ENCODE measurements at places on chromosomes 3 and 15. TPM values are rescaled to one million over a fixed set of nuclear protein-coding genes. Genes with fewer than 3 reads are reported as not detected.

DNA sequence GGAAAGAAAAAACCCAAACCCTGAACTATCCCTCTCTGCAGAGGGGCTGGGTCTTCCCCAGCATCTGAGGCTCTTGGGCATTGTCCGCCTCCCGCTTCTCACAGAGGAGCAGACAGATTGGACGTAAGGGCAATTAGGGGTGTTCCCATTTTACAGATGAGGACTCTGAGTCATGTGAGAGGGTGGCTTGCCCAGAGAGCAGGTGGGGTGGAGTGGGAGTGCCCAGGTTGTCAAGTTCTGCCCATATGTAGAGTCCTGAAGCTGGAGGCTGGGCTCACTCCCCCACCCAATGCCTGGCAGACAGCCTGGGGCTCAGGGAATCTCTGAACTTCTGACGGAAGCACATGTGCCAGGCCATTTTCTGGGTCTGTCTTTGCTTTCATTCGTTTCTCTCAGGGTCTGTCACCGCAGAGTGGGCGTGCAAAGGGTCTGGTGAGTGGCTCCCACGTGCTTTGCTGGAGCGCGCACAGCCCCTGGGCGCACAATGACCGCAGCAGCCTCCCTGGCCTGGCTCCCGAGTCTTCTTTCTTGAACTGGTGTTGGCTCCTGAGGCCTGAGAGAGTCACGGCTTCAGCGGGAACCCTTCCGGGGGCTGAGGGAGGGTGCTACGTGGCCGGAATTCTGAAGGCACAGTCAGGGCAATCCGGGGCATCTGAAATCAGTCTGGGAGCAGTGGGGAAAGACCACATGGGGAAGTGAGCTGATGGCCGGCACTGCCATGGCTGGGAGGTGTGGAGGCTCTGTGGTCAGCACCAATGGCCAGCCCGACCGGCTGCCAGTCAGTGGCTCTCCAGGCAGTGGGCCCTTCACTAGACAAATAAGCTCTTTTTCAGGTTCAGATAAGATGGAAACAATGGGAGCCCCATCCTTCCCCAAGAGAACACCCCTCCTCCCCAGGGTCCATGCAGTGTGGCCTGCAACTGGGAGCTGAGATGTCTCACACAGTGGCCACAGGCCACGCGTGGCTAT lies 1.1 kb upstream of the TRPM1 start:
- no peak for DNase-seq

DNA sequence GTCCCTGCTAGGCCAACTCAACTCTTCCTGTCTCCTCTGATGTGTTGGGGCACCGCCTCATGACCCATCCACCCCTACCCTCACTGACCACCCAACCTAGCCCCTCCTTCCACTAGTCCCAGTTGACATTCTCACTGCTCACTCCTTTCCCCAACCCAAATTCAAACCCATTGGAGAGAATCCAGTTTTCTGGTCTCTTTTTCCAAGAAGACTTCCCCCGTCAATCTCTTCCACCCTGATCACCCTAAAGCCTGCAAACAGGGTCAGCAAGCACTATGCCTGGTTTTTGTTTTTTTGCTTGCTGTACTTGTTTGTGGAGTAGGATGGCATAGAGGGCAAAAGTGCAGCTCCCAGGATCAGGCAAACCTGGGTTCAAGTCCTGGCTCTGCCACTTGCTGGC lies 176.6 kb upstream of the PPP2R3A start:
- no peak for DNase-seq

GRCh38 chr3:15982667-15983196 lies 185.0 kb upstream of the ANKRD28 start:
- no peak for DNase-seq

GRCh38 chr15:87610366-87610765 lies 646.2 kb downstream of the NTRK3 start:
- no peak for DNase-seq

- DNase-seq = no peak
Observed at GRCh38 chr15:82568986-82569385, 28.7 kb upstream of the RPS17 start.

DNA sequence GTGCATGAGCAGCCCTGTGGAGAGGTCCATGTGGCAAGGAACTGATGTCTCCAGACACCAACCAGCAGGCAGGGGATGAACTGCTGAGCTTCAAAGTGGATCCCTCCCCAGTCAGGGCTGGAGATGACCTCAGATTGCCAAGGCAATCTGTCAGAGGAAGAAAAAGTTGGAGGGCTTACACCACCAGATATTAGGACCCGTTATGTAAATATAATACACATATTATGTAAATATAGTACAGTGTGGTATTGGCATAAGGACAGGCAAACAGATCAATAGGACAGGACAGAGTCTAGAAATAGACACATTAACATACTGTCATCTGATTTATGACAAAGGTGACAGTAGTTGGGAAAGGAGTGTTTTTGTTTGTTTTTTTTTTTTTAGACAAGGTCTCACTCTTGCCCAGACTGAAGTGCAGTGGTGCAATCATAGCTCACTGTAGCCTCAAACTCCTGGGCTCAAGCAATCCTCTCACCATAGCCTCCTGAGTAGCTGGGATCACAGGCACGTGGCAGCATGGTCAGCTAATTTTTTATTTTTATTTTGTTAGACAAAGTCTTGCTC lies 18.0 kb upstream of the RAB7A start:
- no peak for DNase-seq

- no peak for DNase-seq
Observed at GRCh38 chr15:53872410-53872809, 105.8 kb upstream of the UNC13C start.

GRCh38 chr15:31471731-31472430 lies 145.2 kb downstream of the KLF13 start:
- DNase-seq = no peak

GRCh38 chr3:127392156-127392490 lies 104.3 kb upstream of the PRR20G start:
- no peak for DNase-seq

DNA sequence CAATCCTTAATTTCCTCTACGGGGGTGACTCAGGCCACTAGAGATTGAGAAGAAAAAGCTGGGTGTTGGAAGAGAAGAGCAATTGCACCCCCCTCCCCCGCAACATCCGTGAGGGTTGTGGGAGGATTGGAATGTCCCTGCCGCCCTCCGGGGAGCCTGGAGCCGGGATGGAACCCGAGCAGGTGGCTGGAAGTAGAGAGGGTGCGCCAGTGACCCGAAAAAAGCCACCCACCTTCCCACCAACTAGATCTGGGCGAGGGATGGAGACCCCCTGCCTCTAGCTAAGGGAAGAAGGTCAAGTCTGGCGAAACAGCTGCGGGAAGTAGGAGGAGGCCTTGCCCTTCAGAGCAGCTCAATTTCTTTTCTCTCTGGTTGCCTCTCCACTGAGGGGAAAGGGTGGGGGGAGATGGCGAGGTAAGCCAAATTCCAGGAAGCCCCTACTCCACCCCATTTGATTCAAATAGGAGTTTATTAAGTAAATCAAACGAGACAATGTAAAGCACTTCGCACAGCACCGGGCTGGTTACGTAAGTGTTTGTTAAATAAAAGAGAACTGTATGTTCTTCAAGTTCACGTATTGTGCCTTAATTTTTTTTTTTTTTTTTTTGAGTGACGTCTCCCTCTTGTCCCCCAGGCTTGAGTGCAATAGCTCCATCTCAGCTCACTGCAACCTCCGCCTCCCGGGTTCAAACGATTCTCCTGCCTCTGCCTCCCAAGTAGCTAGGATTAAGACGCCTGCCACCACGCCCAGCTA lies 1.1 kb upstream of the WWTR1 start:
- DNase-seq = no peak

GRCh38 chr3:61559136-61559731 lies 2.1 kb upstream of the PTPRG start:
- DNase-seq = no peak

GRCh38 chr3:34238407-34238806 lies 440.0 kb downstream of the PDCD6IP start:
- no peak for DNase-seq

DNA sequence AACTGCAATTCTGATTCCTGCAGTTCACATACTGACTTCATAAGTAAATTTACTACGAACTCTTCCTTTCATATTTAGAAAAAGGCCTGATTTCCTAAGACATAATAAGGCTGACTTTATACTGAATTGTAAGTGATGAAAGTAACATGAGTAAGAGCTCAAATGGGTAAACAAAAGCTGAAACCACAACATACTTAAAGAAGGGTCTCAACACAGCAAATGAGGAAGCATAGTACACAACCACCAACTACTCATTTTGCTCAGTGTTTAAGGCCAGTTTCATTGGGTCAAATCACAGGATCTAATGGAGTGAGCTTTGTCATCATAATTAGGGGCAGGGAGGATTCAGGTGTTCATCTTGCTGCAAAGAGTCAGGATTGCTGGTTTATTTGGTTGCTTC lies 81.4 kb downstream of the SETD2 start:
- no peak for DNase-seq

GRCh38 chr3:138011722-138012121 lies 1.8 kb downstream of the CLDN18 start:
- no peak for DNase-seq

GRCh38 chr3:171775943-171776342 lies 34.3 kb downstream of the PLD1 start:
- DNase-seq = no peak

- no peak for DNase-seq
Observed at GRCh38 chr15:28913171-28913765, 27.5 kb downstream of the APBA2 start.

- no peak for DNase-seq
Observed at GRCh38 chr3:112395181-112395895, 62.4 kb downstream of the CD200 start.

DNA sequence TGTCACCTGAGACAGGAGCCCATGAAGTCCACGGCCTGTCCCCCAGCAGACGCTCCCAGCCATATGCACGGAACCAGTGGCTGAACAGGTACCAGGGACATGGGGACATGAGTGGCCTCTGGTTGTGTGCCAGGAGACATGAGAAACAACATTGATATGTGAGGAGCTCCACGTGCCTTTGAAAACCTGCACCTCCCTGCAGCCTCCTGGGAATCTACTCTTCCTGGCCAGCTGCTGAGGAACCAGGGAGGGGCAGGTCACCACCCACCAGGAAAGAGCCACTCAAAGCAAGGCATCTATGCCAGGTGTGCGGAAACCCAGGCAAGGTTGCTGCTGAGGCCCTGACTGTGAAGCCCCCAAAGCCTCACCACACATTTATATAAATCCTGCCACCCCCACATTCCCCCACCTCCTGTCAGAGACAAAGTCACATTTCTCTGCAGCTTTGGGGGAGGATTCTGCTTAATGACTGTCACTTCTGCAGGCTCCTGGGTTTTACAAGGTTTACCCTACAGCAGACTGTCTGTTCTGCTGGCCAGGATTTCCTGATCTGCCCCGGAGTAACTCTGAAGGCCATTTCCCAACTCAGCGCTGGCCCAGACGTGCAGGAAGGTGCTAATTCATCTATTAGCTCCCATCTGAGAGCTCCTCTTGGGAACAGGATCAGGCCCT lies 110.8 kb downstream of the ADCY5 start:
- no peak for DNase-seq

DNA sequence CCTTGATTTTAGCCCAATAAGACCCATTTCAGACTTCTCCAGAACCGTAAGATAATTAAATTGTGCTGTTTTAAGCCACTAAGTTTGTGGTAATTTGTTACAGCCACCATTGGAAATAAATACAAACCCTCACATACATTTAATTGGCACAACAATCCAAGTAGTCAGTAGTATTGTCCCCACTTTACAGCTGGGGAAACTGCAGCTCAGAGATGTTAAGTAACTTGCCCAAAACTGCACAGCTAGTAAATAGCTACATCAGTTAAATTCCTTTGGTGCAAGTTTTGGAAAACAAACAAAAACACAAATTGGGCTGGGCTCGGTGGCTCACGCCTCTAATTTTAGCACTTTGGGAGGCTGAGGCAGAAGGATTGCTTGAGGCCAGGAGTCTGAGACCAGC lies 13.3 kb upstream of the IREB2 start:
- no peak for DNase-seq

DNA sequence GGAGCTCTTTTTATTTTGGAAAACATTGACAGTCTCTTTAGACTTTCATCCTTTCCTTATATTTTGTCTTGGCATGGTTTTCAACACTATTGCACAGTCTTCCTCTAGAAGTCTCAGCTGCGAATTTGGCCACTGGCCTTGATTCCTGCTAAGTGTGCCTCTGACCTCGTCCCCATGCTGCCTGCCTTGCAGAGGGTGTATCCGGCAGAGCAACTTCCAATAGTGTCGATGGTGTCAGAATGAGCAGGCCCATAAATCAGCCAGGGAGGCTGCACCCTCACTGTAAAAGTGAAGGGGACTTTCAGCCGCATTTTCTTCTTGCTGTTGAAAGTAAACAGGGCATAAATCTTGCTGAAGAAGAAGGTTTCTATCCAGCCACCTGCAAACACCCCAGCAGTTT lies 336.7 kb upstream of the TRIM42 start:
- DNase-seq = peak; percentile 59

GRCh38 chr3:44762170-44762677 lies 630 bp downstream of the KIF15 start:
- no peak for DNase-seq

GRCh38 chr3:140610544-140610943 lies 67.3 kb upstream of the TRIM42 start:
- no peak for DNase-seq

GRCh38 chr3:118863731-118864322 lies 170.8 kb downstream of the IGSF11 start:
- no peak for DNase-seq

GRCh38 chr15:53312707-53313106 lies 446.8 kb downstream of the WDR72 start:
- DNase-seq = no peak

- no peak for DNase-seq
Observed at GRCh38 chr15:66912001-66912400, 153.4 kb upstream of the SMAD3 start.

- DNase-seq = peak; percentile 87
Observed at GRCh38 chr15:74614744-74615507, 710 bp upstream of the CLK3 start.

The ATP13A3 gene
- total RNA-seq = 110 TPM

The ZNF774 gene
- total RNA-seq = 14.7 TPM

The CCDC51 gene
- total RNA-seq = 13.3 TPM

The RETNLB gene
- 89.0 TPM for total RNA-seq

The OR5K2 gene
- total RNA-seq = not detected

The DOCK3 gene
- 0.34 TPM for total RNA-seq

The RIOX2 gene
- 20.2 TPM for total RNA-seq

The ALCAM gene
- 21.4 TPM for total RNA-seq

The PSTPIP1 gene
- total RNA-seq = 7.2 TPM

The SLC15A2 gene
- 2.5 TPM for total RNA-seq

The C2CD4B gene
- total RNA-seq = 1.7 TPM

The ACP3 gene
- total RNA-seq = 14.7 TPM

The CD200 gene
- total RNA-seq = 4.9 TPM

The KBTBD12 gene
- total RNA-seq = 4.6 TPM

All from left colon (tissue), 2 donors.